Activated CD8-positive, alpha-beta memory T cell treated with anti-CD3 and anti-CD28 coated beads for 1 hour (primary cell): ENCODE measurements at places on chromosomes 3 and 15.

DNA sequence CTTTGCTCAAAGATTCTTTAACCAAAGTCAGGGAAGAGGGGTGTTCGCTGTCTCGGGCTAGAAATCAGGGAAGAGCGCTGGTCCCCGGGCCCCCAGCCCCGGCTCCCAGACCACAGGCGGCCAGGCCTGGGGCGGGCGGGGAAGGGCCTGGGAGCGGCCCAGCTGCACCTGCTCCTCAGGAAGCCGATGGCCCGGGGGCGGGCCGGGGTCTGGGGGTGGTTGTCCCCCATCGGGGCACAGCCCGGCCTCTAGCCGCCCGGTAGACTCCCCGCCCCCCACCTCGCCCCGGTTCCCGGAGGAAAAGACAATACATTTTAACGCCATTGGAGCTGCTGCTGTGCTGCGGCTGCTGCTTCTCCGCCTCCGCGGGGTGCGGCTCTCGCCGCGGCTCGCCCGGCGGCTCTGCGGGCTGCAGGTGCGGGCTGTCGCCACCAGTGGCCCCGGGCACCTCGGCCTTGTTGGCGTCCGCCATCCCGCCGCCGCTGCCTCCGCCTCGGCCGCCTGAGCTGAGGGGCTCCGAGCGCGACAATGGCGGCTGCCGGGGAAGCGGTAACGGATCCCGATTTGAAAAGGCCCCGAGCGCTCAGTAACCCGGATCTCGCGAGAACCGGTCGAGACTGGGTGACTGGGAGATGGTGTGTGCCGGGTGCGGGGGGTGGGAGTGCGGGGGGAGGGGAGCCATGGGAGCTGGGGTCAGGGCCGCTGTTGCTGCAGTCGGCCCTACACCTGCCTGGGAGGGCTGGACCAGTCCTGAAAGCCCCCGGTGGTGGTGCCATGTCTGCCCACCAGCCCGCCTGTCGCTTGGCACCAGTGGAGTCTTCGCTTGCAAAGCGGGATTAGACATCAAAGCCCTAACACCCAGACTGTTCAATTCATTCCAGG is at the start of gene MYEF2:
Gene MYEF2 (minus strand): TSS at position 530 of the 882 bp plus-strand sequence. CDS start 58 bp downstream, at position 472.
- DNase-seq = peak; percentile 37

DNA sequence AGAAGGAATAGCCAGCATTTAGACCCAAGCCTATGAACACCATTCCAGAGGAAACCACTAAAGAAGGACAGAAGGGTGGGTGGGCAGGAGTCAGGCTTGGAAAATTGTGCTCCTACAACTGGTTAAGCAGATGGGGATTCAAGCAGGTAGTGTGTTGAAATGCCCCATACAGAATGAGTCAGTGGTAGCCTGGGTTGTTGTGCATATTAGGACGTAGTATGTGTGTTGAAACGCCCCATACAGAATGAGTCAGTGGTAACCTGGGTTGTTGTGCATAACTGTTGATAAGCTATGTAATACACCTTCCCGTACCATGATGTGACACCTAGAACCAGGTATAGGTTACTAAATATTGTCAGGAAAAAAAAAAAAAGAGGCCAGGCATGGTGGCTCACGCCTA is 34.0 kb downstream of the MINDY4B start:
- no peak for DNase-seq

DNA sequence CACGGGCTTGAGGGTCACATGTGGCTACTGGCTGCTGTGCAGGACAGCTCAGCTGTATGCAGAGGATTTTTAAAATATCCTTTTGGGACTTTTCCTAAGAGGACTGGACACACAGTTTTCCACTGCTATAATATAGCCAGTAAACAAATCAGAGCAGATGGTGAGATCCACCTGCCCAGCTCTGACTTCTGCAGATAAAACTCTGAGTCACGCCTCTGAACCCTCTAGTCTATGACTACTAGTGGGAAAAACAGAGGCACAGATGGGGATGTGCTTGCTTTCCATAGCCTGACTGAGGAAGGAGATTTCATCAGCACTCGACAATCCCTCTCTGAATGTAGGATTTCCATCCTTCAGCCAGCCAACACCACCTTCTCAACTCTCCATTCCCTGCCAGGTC is 45.1 kb downstream of the COLQ start:
- no peak for DNase-seq

DNA sequence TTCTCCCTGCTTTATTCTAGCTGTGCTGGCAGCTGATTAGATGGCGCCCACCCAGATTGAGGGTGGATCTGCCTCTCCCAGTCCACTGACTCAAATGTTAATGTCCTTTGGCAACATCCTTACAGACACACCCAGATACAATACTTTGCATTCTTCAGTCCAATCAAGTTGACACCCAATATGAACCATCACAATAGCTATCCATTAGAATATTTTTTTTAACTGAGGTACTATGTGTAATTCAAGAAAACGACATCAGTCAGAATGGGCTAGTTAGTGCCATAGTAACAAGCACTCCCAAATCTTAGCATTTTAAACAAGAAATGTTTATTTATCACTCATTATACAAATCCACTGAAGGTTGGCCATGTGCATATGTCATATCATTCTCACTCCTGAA is 723.1 kb downstream of the NR2F2 start:
- DNase-seq = no peak

DNA sequence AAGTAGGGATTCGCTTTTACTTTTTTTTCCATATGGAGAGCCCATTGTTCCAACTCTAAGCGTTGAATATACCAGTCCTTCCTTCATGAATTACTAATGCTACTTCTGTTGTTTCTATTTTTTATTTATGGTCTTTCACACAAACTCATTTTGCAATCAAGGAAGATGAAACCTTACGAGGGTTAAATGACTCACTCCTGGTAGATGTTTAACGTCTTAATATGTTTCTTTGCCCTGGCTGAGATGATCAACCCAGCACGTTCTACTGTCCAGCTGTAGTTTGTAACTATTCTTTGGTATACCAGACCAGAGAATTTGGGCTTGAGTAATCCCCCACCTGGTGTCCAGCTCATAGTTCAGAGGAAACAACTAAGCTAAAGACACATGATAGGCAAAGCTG is 23.1 kb downstream of the CDCP1 start:
- DNase-seq = no peak

GRCh38 chr15:48616216-48616615 is 29.3 kb downstream of the FBN1 start:
- DNase-seq = no peak

DNA sequence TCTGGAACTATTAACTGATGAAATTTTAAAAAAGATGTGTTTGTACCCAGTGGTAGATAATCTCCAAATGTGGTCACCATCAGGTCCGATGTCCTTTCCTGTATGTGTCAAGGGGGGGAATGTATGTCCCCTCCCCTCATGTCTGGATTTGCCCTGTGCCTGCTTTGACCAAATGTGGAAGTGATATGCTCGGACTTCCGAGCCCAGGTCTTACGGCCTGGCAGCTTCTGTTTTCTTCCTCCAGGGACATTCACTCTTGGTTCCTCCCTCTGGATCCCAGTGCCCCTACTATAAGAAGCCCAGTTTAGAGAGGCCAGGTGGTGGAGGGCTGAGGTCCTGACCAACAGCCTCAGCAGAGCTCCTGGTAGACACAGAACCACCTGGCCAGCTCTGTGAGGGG is 75.5 kb downstream of the CCR1 start:
- no peak for DNase-seq

DNA sequence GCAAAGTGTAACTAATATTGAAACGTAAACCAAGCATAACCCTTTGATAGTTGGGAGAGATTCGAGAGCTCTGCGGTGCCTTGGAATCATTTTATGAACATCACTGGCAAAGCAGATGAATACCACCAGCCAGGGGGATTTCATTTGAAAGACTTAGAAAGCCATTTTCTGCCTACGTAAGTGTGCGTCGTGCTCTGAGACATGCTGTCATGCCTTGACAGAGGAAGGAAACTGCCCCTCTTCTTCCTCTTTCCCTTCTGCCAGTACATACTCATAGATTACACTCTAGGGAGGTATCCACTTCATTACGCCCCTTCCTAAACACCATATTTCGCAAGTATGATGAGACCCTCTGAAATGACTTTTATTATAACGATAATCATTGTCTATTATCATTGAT is 3.3 kb upstream of the MTHFS start:
- DNase-seq = no peak

- DNase-seq = no peak
Measured at GRCh38 chr15:80160570-80161156, 7.9 kb downstream of the FAH start.

DNA sequence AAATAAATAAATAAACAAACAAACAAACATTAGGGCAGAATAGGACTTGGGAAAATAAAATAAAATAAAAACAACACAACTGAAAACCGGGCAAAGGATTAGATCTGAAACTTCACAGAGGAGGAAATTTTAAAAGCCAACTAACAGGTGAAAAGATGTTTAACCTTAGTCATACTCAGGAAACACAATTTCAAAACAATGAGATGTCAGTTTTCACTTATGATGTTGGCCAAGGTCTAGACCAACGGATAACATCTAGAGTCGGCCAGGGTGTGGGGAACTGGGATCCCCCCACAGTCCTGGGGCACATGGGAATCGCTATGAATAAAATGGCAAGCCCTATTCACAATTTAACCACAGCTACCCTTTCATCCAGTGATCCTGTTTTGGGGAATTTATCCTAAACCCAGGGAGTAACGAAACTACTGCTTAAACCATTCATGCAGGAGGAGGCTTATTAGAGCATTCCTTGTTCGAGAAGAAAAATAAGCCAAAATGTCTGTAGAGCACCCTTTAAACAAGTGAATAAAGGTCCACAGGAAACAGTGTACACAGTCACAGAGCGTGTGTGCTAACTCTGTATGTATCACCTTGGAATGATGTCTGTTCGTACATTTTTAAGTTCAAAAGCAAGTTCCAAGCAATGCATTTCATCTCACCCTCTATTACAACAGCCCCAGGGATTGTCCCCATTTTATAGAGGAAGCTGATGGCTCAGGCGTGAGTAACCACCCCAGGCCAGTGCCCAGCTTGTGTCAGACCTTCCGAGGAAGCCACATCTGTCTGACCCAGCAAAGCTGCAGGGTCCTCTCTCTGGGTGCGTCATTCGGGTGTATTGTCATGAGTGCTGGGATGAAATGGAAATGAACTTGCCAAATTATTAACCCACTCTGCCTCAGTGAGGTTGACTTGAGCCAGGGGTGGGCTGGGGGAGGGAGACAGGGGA is 6.3 kb upstream of the ANPEP start:
- DNase-seq = no peak

DNA sequence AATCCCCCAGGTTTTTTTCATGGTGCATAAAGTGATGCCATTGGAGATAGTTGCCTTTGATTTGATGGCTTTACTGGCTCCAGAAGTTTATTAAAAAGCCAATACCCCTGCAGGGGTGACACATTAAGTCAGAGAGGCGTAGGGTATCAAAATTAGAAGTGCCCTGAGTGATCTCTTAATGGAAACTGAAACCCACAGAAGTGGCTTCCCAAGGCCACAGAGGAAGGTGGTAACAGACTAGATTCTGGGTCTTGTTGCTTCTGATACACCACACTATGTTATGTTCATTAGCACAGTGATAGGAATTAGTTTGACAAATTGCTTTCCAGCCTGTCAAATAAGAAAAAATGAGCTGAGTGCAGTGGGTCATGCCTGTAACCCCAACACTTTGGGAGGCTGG is 112.3 kb downstream of the IQCH start:
- DNase-seq = no peak

GRCh38 chr3:9448071-9448470 is 50.7 kb downstream of the SETD5 start:
- DNase-seq = no peak

GRCh38 chr3:62873761-62874710 is 1.2 kb downstream of the CADPS start:
- DNase-seq = no peak

- no peak for DNase-seq
Measured at GRCh38 chr15:77748078-77749064, 115.7 kb upstream of the LINGO1 start.

DNA sequence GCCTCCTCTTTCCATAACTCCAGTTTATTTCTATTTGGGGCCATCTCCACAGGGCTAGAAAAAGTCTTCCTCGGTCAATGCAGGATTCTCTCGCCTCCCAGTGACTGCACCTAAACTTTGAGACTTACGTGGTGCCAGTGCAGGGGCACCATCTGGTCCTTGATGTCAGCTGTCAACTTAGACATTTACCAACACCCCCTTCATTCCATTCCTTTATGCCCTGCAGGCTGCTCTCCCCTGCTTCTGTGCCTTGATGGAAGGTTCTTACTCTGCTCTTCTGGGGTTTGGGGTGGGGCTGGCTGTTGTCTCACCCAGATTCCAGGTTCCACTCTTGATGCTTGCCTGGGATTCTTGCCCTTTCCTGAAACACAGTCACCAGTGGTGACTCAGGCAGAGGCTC is 101.8 kb downstream of the ST8SIA2 start:
- no peak for DNase-seq

DNA sequence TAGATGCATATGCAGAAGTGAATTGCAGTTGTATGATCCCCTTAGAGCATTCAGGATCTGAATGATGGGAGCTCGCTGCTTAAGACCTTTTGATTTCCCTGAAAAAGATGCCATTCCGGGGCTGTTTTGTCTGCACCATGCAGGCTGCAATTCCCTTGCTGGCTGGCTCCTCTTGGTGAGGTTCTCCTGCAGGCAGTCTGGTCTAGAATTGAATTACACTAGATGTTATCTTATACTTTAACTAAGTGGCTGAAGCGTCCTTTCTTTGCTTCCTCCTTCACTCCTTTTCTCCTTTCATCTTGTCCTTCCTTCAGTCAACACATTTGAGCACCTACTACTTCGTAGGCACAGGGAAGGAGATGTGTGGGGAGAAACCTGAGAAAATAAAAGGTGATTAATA is 18.6 kb upstream of the MYZAP start:
- DNase-seq = no peak
